KBM-7 (cell line): ENCODE measurements at places on chromosomes 5 and 9.

DNA sequence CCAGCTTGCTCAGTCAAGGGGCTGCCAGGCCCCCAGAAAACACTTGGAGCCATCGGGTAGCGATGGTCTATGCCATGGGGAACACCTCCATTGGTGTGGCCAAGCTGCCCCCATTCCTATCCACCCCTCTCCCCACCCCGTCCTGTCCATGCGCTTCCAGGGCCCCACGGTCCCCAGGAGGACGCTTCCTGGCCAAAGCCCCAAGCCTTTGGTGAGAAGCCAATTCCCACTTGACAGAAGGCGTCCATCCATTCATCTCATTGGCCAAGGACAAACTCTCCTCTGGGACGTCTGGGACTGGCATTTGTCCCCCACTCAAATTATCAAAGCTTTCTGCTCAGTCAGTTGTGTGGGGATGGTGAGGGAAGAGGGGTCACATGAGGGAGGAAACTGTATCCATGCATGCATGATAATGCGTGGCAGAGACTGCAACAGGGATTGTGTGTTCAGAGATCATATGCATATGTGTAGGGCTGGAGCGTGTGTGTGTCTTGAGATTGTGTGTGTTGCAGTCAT is 9.5 kb downstream of the CPLX2 start:
- DNase-seq, result no peak

GRCh38 chr5:39437467-39437866 is 12.7 kb upstream of the DAB2 start:
- DNase-seq, result no peak

DNA sequence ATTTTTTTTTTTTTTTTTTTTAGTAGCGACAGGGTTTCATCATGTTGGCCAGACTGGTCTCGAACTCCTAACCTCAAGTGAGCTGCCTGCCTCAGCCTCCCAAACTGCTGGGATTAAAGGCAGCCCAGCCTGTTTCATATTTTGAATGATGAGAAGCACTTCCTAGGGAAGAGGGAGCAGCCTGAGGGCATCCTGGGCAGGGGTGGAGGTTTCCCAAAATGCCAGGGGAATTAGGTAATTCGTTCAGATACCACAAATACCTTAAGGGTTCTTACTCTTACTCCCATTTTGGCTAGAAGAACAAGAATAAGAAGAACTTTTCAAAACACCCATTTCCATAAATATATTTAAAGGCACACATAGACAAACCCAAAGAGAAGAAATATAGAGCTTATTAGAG is 29.5 kb upstream of the RAPGEF1 start:
- no peak for DNase-seq

DNA sequence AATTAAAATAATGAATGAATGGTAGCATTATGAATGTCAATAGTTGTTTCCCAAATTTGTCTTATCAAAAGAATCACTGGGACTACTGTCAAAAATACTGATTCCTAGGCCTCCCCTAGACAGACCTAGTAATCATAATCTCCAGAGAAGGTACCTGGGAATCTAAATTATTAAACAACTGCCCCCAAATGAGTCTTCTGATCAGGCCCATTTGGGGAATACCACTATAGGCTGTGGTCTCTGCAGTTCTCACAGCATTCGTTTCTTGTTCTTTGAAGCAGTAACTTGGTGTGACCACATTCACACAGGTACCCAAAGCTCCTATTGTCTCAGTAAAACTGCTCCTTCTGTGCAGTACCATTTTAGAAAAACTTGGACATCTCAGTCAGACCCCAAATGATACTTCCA is 230.9 kb downstream of the PIK3R1 start:
- DNase-seq, result no peak
